Stimulated activated CD8-positive, alpha-beta memory T cell treated with anti-CD3 and anti-CD28 coated beads, Interleukin-7, amount 100 ng/mL, for 24 hours (primary cell): ENCODE measurements at places on chromosomes 13 and 19.

DNA sequence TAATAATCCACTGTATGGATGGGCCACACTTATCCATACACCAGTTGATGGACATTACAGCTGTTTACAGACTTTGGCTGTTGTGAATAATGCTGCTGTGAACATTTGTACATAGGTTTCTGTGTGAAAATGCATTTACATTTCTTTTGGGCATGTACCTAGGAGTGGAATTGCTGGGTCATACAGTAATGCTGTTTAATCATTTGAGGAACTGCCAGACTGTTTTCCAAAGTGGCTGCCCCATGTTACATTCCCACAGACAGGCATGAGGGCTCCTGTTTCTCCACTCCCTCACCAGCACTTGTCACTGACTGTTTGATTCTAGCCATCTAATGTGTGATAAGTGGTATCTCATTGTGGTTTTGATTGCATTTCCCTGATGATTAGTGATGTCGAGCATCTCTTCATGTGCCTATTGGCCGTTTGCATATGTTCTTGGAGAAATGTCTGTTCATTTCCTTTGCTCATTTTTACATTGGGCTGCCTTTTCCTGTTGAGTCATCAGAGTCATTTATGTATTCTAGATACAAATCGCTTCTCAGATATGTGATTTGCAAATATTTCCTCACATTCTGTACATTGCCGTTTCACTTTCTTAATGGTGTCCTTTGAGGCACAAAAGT is 12.8 kb downstream of the TMEM255B start:
- DNase-seq, result no peak

- DNase-seq, result no peak
Observed at GRCh38 chr19:35609851-35610353, 2.6 kb upstream of the HAUS5 start.

- no peak for DNase-seq
Observed at GRCh38 chr19:1206150-1206863, 729 bp downstream of the STK11 start.

DNA sequence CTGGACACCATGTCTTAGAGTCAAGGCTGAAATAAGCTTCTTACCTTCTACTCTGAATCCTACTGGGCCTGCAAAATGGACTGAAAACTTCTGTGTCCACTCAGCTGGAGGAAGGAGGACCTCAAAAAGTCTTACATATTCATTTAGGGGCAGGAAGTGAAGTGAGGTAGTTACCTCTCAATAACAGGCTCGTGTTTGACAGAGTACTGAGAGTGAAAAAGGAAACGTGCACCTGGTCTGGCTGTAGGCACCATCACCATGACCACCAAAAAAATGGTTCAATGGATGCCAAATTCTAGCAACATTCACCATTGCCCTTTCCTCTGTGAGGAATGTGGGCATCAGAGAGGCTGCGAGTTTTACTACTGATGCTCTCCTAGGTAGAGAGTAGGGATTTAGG is 176.2 kb downstream of the RFC3 start:
- DNase-seq, result no peak

- DNase-seq, result no peak
Observed at GRCh38 chr19:19059837-19060611, 3.8 kb upstream of the SLC25A42 start.

GRCh38 chr13:102846261-102847015 is 606 bp downstream of the ERCC5 start:
- no peak for DNase-seq

DNA sequence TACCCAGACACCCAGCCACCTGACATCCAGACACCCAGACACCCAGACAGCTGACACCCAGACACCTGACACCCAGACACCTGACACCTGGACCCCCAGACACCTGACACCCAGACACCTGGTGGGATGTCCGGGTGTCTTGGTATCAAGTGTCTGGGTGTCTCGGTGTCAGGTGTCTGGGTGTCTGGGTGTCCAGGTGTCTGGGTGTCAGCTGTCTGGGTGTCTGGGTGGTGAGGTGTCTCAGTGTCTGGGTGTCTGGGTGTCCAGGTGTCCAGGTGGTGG is 18.6 kb downstream of the C19orf12 start:
- DNase-seq, result no peak

- DNase-seq, result no peak
Observed at GRCh38 chr19:12944104-12944674, 1.5 kb upstream of the RAD23A start.

DNA sequence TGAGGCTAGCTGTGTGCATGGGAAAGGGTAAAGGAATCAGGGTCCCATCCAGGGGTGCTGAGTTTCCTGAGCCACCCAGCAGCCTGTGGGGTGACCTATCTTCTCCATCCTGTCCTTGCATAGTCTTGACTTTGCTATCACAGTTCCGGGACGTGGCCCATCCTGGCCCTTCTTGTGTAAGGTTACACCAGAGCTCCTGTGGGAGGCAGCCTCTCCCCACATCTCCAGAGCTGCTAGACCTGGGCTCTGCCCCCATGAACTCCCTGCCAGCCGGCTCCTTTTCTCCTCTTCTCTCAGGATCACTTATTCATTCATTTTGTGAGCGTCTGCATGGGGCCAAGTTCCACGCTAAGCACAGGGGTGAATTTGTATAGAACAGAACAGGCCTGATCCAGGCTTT is 238.9 kb downstream of the TSHZ3 start:
- DNase-seq, result no peak

GRCh38 chr13:35957996-35958395 is 173.2 kb downstream of the DCLK1 start:
- no peak for DNase-seq

- DNase-seq, result peak; percentile 79
Observed at GRCh38 chr19:10505583-10506229, 2.5 kb upstream of the KEAP1 start.

- no peak for DNase-seq
Observed at GRCh38 chr13:110343241-110343865, 36.3 kb downstream of the COL4A2 start.
